Activated effector memory CD4-positive, alpha-beta T cell treated with anti-CD3 and anti-CD28 coated beads, Interleukin-2, amount 50 U/mL, for 16 hours (primary cell): ENCODE measurements at places on chromosomes 7 and 10.

DNA sequence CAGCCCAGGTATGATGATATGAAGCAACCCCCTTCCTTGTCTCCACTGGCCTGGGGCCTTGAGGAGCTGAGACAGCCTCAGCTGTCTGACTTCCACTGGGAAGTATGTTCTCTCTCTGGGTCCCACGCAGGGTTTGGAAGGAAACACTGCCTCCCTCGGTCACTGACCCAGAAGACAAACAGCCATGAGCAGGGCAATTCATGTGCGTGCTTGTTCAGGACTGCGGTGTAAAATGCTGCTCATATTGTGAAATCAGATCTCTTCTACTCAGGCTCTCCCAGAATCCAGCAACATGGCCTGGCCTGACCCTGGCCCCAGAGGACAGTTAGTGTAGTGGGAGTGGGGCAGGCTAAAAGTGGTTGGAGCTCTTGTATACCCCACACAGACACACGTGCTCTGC lies 2.8 kb downstream of the CLCN1 start:
- no peak for DNase-seq

GRCh38 chr7:106480616-106481031 lies 180.3 kb downstream of the CCDC71L start:
- no peak for DNase-seq

DNA sequence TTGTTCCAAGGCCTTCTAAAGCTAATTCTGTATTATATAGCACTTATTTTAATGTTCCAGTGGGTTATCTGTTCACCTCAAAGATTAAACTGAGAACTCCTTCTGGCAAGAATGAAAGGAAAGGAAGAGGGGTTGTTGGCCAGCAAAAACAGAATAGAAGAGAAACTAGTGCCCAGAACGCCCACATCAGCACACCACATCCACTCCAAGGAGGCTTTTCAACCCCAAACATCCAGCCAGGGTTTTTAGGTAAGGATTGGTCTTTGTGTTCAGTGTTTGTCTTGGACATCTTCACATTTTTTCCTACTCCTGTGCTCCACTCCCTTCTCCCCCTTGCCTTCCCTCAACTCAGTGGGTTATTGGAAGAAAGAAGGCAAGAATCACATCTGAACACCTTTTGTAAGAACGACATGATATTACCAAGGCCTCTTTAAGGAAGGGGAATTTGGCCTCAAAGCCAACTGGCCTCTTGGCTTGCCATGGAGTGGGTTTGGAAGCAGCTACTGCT lies 55.8 kb downstream of the BICC1 start:
- no peak for DNase-seq

- no peak for DNase-seq
Measured at GRCh38 chr10:78614744-78615143, 454.0 kb upstream of the ZMIZ1 start.

DNA sequence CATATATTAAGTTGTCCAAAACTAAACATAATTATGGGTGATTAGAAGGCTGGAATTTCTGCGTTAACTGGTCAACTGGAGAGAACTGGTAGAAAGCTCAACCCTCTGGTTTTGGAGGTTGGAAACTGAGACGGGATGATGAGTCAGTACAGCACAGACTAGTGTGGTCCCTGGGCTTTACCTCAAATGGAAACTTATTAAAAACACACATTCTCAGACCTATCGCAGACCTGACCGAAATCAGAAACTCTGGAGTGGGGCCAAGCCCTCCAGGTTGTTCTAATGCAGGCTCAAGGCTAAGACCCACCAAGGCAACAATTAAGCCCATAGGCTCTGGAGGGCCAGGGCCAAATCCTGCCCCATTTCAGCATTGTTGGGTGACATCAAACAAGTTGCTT lies 136.9 kb downstream of the KCNMA1 start:
- no peak for DNase-seq

DNA sequence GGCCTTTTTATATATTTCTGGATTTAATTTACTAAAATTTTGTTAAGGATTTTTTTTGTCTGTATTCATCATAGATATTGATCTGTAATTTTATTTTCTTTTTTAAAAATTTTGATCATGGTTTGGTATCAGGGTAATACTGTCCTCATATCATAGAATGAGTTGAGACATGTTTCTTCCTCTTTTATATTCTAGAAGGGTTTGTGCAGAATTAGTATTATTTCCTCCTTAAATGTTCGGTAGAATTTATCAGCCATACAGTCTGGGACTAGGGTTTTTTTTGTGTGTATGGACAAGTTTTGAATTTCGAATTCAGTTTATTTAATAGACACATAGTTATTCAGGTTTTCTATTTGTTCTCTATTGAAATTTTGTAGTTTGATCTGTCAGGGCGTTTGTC lies 54.0 kb downstream of the SHOC2 start:
- DNase-seq = no peak

GRCh38 chr10:7006566-7006965 lies 404.3 kb downstream of the SFMBT2 start:
- no peak for DNase-seq

DNA sequence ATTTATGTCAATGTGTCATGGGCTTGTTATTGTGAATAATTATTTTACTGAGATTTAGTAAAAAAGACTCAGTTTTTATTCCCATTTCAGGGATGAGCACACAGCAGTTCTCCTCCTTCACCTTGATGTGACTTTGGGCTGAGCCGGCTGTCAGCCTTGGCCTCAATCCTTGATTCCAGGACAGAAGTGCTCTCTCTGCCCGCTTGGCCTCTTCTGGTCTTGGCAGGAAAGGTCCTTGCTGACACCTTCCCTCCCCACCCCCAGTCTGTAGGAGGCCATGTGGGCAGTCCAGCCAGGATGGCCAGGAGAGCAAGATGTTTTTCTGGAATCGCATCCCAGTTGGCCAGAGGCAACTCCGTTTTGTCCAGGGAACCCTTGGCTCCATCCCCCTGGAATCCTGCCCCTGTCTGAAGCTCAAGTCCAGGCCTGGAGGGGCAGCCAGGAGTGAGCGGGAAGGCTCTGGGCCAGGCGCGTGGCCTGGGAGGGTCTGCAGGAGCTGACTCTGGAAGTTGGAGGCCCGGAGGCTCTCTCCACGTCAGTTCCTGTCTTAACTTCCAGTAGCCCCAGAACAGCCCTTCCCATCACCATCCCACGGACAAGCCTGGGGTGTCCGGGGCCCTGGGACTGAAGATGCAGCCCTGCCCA lies 100.9 kb downstream of the PDGFA start:
- no peak for DNase-seq

DNA sequence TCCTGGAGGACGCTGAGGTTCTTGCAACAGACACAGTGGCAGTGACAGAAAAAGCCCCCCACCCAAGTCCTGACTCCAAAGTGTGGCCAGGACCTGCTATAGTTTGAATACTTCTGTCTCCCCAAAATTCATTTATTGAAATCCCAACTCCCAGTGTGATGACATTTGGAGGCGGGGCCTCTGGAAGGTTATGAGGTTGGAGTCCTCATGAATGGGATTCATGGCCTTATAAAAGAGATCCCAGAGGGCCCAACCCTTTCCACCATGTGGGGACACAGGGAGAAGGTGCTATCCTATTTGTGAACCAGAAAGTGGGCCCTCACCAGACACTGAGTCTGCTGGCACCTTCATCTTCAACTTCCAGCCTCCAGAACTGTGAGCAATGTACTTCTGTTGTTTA lies 18.3 kb downstream of the ANXA11 start:
- DNase-seq = no peak

DNA sequence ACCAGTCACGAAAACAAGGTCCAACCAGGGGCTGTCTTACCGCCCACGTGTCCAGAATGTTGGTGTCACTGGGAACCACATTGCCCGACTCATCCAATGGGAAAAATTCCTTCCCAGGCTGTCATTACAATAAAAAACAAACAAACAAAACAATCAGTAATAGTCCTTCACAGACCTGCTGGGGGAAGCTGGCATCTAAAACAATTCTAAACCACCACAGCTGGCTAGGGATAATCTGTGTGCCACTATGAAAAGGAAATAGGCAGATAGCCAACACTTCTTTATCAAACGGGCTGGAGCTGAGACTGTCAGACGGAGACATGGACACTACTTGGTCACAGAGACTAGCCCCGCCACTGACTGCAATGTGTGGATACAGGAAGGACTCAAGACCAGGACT lies 9.2 kb downstream of the AKR1B1 start:
- DNase-seq = no peak

DNA sequence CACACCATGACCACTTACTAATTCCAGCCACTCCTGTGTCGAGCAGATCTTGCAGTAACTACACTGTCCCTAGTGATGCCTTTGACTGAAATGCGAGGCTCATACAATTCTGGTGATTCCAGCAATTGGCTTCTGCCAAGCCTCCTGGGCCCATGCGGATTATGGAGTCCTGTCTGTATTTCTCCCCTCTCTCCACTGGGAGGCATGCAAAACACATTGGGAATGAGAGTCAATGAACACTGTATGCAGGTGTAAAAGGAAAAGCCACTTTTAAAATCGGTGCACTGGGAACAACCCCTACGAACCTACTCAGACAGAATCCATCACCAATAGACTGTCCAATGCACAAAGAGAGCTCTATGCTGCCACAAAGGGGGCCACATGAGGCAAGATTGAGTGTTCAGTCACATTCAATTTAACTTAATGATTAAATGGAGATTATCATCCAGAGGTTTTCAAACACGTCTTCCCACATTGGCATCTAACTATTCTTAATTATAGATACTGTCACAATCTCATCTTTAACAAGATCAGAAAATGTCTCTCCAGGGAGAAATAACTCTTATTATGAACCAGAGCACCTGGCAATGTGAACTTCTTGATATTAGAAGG lies 550.6 kb downstream of the GLRX3 start:
- no peak for DNase-seq

DNA sequence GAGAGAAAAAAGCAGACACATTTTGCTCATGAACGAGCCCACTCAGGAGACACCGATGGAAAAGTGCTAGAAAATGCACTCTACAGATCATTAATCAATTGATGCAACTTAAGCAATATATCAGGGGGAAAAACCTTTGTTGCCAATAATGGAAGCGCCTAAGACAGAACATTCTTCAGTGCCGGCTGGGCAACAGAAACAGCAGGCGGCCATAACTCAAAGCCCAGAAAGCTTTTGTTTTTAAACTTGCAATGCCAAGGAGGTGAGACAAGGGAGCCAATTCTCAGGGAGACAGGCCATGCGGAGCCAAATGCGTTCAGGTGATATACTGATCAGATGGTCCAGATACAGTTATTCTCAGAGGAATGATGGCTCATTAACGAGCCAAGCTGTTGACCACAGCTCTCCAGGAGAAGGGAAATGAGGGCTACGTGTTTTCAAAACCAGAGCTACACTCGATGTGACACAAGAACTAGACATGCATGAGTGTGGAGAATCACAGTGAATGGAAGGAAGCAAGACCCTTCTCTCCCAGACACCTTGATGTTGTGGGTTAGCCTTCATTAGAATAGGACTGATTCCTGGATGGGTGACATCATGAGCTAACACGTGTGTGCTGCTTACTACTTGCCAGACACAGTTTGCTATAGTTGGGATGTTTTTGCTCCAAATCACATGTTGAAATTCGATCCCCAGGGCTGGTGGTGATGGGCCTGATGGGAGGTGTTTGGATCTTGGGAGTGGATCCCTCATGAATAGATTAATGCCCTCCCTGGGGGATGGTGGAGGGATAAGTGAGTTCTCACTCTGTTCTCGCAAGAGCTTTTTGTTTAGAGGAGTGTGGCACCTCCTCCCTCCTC lies 79.1 kb upstream of the KCNMA1 start:
- no peak for DNase-seq

DNA sequence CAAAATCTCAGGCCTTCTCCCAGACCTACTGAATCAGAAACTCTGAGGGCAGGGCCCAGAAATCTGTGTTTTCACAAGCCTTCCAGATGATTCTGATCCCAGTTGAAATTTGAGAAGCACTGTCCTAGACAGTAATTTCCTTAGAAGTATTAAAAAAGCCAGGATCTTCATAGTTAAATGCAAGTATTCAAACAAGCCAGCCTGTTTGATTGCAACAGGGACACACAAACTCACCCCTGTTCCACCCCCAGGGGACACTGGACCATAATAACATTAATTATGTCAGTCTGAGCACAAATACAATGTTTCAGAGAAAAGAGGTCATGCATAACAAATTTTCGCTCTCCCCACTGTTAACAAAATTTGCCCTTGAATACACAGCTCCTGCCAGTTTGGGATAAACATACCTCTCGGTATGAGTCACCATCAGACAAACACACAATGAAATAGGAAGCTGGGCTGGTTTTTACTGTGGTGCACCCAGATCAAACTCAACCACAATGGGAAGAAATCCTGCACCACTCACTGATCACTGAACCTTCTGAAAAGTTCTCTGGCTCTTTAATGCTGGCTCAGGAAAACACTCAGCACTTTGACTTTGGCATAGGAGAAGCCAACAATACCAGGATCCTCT lies 34.3 kb downstream of the ABLIM1 start:
- DNase-seq = no peak

DNA sequence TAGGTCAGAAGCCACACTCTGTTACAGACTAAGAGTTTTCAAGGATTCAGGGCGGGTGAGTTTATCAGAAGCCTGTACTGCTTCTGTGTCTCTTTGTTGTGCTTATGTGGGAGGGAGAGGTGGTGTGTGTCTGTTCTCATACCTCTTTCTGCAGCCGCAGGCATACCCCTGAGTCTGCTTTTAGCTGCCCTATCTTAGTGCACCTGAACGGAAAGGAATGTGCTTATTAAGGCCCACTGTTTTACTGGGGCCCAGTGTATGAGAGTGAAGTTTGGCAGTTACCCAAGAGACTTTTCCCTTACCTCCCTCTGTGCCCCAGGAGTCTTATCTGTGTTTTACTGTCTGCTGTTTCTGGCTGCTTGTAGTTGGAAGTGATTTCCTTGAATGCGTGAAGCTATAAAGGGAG lies 104.3 kb downstream of the TYW1 start:
- DNase-seq = no peak
